Nephron progenitor cell (in vitro differentiated cells): ENCODE measurements at places on chromosomes 1 and 21.

DNA sequence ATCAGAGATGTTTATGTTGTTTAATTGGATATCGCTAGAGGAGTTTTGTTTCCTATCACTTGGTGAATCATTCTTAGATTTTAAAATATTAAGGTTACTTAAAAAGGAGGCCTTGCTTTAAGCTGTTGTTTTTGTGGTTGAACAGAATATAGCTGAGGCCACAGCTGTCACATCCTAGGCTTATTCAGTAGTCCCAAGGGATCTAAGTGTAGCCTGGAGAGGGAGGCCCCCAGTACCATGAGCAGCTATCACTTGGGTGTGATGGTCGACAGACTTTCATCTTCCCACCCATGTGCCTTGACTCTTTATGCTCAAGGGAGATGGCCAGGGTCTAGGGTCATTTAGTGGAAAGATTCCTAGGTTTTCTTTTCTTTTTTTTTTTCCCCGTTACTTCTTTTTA is 278.7 kb downstream of the HHAT start:
- no peak for DNase-seq

GRCh38 chr1:225114354-225114990 is 185.0 kb downstream of the DNAH14 start:
- DNase-seq: no peak

- DNase-seq: no peak
These were observed 13.0 kb upstream of the LRP8 start for GRCh38 chr1:53340660-53341520.

DNA sequence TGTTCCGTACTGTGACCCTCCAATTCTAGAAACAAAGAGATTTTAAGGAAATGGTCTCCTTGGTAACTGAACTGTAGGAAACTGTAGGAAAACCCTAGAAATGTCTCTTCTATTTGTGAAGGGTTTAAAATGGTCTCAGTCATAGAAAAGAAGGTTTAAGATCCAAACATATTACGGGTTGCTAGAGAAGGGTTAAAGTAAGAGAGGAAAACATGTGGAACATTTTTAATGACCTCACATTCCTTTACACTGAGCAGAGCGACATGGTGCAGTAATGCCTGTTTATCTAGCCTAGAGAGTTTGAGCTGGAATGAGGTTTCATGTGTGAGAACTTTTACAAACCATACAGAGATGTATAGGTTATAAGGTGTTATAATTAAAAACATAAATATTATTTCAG is 36.9 kb upstream of the C1orf105 start:
- no peak for DNase-seq

- DNase-seq: no peak
These were observed at the start of gene LCK for GRCh38 chr1:32250893-32251716. Gene LCK, plus strand, starts transcription at chr1:32251265. Its CDS starts 23,065 bp downstream, at chr1:32274330.

- no peak for DNase-seq
These were observed 20.7 kb downstream of the TNFRSF8 start for GRCh38 chr1:12083766-12084165.

DNA sequence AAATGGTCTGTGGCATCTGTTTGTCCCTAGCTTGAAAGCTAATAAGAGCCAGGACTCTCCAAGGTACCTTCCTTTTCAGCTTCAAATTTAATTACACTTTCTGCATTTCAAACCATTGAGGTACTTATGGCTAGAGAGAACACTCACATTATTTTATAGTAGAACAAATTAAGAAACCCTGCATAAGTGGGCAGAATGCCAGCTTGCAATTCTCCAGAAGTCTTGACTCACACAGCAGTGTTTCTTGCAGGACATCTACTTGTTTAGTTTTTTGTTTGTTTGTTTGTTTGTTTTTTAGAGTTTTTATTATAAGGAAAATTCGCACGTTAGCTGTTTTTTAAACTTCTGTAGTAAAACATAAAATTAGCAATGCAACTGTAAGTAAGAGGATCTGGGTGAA is 397.2 kb downstream of the NEGR1 start:
- DNase-seq: no peak

DNA sequence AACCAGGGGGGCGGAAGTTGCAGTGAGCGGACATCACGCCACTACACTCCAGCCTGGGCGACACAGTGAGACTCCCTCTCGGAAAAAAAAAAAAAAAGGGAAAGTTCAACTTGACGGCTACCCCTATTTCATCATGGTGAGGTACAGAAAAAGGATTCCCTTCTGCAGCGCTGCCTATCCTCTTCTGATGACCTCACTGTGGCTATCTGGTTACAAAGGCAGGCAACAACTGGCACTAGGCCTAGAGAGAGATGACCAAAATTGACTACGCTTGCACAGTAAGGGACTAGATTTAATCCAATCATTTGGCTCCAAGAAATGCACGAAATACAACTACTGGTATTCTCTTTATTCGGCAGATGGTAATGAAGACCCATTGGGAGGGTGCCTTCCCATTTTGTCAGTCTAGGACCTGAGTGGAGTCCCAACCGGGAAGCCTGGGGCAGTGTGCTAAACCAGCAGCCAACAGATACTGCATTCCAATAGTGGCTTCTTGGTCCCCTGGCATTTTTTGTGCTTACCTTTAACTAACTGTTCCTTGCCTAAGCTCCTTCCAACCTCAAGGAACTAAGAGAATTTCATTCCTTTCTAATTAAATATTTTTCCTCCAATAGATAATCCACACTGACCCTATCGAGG is 36.6 kb downstream of the ITPKB start:
- no peak for DNase-seq

DNA sequence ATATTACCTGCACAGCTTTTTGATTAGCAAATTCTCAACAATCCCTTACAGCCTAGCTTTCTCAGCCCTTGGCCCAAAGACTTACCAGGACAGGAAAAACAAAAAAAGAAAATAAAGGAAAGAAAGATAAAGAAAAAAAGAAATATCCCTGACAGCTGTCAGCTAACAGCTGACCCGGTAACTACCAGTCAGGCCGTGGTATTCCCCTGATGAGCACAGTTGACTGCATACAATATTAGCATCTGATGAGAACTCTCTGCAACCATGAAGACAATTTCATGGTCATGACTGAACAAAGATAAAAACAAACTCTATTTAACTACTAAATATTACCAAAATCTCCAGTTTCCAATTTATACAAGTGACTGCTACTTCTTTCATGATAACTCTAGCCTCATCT is 798.8 kb downstream of the PLA2G4A start:
- no peak for DNase-seq

GRCh38 chr1:247113094-247113497 is 8.9 kb upstream of the ZNF669 start:
- no peak for DNase-seq

- no peak for DNase-seq
These were observed 24.6 kb downstream of the ST7L start for GRCh38 chr1:112594208-112594876.

DNA sequence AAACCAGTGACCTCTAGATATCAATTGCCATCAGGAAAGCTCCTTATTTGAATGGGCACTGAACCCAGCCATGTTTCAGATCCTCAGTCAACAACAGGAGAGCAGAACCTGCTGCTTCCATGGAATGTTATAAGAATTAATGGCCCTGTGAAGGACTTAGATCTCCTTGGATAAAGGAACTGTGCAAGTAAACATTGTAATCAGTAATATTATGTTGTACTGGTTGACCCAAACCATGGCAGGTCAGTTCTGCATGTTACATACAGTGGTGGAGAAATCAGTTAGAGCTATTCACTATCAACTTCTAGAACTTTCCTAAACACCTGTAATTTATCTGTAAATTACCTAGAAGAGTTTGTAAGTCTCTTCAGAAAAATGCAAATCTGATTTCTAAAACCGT is 11.2 kb upstream of the CLDN8 start:
- no peak for DNase-seq

DNA sequence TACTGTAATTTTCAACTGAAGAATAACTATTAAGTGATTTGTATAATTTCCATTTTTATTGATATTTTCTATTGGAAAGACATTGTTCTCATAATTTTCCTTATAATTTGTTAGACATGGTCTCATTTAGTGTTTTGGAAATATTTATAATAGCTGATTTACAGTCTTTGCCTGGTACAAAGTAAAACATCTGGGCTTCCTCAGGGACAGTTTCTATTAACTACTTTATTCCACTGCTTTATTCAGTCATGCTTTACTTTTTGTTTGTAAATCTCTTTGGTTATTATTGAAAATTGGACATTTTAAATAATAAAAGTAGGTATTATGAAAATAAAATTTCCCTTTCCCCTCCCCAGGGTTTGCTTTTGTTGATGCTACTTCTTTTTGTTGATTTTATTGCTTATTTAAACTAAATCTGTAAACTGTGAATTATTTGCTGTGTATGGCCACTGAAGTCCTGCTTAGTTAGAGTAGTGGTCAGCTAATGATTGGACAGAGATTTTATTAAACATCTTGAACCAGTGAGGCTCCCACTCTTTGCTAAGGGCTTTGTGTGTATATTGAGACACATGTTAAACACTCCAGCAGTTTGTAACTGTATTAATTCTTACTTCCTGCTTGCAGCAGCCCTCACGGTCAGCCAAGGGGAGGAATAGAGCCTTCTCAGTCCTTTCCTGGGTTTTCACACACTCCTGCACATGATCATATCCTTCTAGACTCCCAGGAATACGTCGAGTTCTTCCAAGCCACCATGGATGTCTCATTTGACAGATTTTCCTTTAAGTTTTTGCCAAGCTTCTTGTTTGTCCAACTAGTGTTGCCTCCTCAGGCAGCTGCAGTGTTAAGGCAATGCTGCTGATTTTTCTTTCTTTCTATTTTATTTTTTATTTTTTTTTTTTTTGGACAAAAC is 994.6 kb upstream of the PRMT6 start:
- DNase-seq: no peak

DNA sequence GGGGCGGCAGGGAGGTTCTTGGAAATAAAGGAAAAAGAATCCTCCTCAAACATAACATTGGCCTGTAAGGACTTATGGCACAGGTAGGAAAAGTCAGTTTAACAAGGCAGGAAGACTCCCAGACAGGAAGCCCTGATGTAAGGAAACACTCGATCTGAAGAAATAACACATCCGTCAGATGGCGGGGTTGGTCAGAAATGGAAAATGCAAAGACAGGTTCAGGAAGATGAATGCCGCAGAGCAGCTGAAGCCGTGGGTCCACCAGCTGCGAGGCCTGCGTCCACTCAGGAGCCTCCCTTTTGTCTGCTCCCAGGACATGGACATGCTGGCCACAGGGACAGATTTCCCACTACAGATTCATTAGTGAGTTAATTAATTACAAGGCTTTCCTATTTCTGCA is 3.8 kb downstream of the RSPH1 start:
- DNase-seq: no peak

DNA sequence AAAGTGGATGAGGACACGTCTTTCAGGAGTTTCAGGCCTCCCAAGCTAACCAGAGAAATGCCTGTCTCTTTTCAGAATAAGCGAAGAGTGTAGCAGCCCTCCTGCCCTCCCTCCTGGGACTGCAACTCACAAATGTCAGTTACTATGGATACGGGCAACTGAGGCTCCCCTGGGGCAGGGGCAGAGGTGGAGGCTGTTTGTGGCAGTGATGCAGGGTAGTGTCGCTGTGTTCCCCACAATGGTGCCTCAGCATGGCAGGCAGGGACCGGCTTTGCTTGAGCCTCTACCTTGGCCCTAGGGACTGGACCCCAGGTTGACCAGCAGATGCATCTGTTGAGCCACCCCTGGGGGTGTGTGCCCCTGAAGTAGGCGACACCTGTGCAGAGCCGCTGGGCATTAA is 10.2 kb downstream of the NFASC start:
- no peak for DNase-seq

- DNase-seq: no peak
These were observed 3.6 kb upstream of the GPR61 start for GRCh38 chr1:109535971-109536491.

GRCh38 chr1:232142403-232143314 is 487.3 kb downstream of the SIPA1L2 start:
- no peak for DNase-seq

DNA sequence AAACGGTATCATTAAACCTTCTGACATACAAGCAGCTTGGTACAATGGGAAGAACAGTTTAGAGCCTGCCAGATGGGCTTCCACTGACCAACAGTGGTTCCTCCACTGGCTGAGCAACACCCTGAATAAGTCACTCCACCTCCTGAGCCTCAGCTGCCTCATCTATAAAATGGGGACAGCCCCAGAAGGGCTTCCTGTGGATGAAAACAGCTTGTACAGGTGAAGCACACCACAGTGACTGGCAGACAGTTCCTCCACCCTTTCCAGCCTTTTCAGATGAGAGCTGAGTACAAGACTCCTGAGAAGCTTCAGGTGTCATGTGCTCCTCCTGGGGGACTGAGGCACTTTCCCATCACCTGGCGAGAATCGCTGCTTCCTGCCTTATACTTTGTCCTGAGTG is 2.1 kb downstream of the CAPZB start:
- no peak for DNase-seq

DNA sequence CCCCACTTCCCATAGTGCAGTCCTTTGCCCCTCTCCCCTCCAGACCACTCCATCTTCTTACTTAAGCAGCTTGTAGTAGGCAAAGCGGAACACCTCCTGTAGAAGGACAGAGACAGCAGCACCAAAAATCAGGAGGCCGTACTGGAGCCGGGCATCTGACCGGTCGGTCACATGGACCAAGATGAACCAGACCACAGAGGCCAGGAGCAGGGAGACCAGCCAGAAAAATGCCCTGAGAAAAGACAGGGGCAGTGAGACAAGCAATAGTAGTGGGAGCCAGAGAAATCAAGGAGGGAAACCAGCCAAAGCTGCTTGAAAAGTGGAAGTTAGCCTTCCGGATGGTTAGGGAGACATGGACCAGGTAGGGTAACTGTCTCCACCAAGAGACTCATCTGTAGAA is 920 bp downstream of the APH1A start:
- no peak for DNase-seq

DNA sequence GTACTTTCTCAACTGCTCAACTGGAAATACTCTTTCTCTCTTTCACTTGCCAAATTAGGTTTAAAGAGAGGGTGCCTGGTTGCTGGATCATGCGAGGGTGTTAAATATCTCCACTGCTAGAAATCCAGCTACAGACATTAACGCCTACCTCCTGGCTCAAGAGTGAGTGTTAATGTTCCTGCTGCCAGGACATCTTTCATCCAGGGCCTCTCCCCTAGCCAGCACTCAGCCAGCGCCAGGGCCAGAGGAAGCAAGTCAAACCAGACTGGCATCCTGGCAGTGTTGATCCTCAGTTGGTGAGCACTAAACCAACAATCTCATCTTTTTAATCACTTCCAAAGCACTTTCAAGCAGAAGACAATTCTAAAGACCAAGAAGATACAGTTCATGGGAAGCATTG is 92.9 kb upstream of the BARHL2 start:
- no peak for DNase-seq
